Fibroblast of the conjunctiva (primary cell): ENCODE measurements at places on chromosomes 3 and 15.
A peak's percentile ranks its signal among the peaks of the same experiment; 100 is the strongest.

GRCh38 chr15:72197460-72198355 is at the start of gene GRAMD2A:
Gene GRAMD2A (minus strand): TSS chr15:72197787.
- DNase-seq: no peak

DNA sequence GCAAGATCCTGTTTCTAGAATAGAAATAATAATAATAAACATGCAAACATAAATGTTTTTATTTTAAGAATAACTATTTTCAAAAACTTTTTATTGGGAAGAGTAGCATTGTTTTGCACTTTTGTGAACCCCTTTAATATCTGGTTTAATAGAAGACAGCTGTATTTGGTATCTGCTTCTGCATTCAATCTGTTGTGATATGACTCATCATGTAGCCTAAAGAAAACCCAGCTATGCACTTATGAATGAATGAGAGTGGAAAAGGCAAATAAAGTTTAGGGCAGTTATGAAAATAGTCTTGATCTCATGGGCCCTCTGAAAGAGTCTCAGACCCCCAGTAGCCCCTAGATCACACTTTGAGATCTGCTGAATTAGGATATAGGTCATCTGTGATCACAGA is 100.4 kb upstream of the PPP2R3A start:
- no peak for DNase-seq

GRCh38 chr3:185060655-185061054 is 92.2 kb downstream of the C3orf70 start:
- no peak for DNase-seq

GRCh38 chr3:59772416-59773408 is 722.9 kb upstream of the CFAP20DC start:
- DNase-seq: no peak

- peak; percentile 81 for DNase-seq
Observed at GRCh38 chr3:4426782-4427344, 40.2 kb downstream of the SUMF1 start.

GRCh38 chr15:37693926-37694325 is 240.5 kb upstream of the TMCO5A start:
- no peak for DNase-seq

DNA sequence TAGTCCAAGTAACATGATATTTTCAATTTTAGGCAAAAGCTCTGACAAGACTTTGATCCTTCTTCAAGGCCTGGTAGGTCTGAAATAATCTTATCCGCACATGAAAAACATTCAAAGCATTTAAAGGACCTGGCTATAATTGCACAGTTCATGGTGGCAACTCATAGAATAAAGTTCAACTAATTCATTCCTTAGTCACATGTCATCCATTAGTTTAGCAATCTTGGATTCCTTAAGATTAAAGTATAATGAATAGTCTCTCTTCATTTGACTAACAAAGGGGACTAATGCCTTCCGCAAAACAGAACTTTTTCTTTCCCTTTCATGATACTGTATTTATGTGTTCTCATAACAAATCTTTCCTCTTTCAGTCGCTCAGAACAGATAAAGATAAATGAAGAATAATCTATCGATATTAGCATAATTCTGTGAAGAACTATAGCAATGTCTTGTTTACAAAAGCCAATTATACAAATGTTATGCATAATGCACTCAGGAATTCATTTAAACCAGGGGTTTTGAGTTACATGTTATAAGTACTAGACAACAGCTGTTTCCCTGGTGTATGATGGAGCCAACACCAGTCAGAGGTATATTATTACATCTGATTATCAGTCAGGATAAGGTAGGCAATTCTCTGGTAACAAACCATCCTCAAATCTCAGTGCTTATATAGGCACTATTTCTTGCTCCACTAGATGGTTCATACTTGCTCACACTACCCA is 172.5 kb downstream of the POTEB3 start:
- DNase-seq: no peak

DNA sequence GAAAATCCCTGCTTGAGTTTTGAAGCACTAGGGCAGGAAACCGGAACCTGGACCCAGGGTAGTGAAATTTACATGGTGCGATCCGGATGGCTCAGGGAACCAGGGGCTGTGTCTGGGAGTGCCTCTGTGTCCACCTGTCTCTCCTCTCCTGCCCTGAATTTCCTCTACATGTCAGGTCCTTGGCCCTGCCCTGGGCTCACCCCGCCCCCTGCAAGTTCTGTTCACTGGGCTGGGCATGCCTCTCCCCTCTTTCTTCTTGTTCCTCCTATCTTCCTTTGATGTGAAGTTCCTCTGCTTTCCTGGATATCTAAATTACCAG is 435.9 kb upstream of the RBMS3 start:
- no peak for DNase-seq

GRCh38 chr15:94234300-94234699 is 2.9 kb downstream of the MCTP2 start:
- DNase-seq: no peak

GRCh38 chr15:68589053-68589452 is 10.3 kb downstream of the CORO2B start:
- no peak for DNase-seq

DNA sequence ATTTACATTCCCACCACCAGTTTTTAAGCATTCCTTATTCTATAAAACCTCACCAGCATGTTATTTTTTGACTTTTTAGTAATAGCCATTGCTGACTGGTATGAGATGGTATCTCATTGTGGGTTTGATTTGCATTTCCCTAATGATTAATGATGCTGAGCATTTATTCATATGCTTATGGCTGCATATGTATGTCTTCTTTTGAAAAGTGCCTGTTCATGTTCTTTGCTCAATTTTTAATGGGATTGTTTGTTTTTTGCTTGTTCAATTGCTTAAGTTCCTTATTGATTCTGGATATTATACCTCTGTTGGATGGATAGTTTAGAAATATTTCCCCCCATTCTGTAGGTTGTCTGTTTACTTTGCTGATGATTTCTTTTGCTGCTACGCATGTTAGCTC is 16.1 kb downstream of the TBC1D5 start:
- no peak for DNase-seq

DNA sequence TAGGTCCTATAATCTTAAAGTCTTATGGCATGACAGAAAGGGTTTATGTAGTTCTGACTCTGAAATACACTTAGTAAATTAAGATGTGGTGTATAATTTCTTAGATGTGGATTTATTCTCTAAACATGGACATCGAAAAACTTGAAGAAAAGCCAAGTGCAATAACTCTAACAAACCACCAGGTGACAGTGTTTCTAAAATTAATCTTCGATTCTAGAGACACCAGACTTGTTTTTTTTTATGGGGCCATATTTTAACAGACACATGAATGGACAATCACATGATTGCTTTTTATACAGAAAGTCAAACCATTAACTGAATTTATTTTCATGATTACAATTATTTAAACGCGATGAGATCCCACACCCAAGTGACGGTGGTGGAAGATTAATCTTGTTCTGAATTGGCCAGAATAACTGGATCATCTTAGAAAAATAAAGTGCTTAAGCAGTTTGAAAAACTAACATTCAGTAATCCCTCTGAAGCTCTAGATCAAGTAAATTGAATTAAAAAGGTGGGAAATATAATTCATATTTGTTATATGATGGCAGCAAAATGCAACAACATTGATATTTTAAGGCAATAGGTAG is 305.1 kb downstream of the LSAMP start:
- peak; percentile 10 for DNase-seq

GRCh38 chr3:182789371-182789770 is 3.9 kb upstream of the ATP11B start:
- DNase-seq: no peak

DNA sequence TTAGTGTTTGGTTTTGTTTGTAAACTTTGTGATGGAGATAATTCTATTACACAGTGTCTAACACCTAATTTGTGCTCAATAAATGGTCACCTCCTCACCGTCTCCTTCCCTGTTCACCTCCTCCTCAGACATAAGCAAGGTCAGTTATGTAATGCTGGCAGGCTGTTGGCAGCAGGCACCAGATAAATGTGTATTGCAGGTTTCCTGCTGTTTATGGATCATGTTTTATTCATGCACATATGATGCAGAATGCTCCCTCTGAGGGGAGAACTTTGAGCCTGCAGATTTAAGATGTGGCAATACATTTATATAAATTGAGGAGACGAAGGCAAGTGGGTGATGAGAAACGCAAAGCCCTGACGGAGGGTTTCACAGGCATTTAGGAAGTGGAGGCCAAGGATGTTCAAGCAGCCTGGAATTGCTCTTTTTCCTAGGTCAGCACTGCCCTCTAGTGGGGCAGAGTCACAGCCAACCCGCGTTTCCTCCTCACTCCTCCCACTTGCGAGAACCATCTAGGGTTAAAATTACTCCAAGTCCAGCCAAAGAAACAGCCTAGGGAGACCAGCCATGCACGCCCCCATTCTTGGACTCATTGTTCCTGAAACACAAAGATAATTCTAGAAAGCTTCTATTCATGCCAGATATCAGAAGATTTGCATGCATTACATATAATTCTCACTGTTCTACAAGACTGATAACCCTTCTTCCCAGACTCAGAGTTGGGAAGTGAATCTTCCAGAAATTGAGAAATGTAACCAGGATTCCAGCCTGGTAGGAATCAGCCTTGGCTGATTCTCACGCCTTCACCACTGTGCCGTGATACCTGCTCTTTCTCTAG is 228.7 kb downstream of the SLCO3A1 start:
- peak; percentile 63 for DNase-seq

- no peak for DNase-seq
Observed at GRCh38 chr3:120172070-120172469, 77.8 kb upstream of the GSK3B start.

DNA sequence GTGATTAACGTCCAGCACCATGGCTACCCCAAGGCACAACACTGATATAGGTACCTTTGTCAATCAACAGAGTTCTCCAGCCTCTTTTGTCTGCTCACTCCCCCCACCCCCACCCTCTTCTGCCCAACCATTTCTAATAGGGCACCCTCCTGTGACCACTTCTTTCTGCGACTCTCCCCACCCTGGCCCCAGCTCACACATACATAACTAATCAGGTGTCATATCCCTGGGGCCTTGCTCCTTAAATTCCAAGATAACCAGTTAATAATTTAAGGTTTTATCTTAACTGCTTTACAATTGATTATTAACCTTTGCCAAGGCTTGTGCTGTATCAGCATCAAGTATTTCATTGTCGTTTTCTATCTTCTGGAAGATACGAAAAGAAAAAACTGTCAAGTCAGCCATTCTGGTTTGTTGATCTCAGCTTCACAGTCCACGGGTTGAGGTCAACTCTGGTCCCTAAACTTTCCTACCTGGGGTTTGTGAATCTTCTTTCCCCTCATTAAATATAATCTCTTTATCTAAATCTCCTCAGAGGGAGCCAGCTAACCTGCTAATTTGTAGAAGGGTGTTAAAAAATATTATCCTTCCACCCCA is 27.3 kb upstream of the SLC28A2 start:
- DNase-seq: no peak

DNA sequence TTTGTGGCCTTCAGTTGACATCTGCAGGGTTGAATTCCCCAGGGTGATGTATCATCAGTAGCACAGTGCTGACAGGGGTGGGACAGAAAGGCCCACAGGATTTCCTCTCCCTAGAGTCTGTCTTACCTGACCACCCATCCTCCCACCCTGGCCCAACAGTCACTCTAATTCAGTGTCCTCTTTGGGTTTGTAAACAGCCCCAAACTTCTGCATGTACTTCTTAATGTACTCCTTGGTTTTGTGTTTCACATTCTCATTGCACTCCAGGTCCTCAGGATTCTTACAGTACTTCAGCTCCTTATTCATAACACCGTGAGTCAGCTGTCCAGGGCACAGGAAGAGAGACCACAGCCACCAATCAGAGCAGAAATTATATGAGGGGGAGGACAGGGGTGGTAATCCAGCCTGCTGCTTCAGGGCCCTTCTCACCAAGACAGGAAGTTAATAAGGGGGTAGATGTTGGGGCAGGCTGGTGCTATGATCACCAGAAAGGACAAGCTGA is 37.5 kb downstream of the NBEAL2 start:
- DNase-seq: no peak

GRCh38 chr3:28386049-28386448 is 37.4 kb upstream of the AZI2 start:
- DNase-seq: no peak

DNA sequence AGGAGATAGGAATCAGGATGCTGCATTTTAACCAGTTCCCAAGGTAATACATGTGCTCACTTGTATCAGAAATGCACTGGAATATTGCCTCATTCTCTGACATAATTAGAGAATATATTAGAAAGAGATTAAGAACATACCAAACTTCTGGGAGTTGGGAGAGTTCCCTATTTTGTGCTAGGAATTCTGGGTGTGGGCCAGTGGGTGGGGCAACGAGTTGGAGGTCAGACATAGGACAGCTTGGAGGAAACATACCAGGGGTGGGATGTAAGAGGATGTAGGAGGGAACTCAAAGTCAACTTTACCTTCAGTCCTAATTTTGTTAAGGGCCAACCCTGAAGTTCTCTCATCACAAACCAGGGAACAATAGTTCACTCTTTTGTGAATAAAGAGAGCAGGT is 83.6 kb downstream of the SLC7A14 start:
- no peak for DNase-seq

DNA sequence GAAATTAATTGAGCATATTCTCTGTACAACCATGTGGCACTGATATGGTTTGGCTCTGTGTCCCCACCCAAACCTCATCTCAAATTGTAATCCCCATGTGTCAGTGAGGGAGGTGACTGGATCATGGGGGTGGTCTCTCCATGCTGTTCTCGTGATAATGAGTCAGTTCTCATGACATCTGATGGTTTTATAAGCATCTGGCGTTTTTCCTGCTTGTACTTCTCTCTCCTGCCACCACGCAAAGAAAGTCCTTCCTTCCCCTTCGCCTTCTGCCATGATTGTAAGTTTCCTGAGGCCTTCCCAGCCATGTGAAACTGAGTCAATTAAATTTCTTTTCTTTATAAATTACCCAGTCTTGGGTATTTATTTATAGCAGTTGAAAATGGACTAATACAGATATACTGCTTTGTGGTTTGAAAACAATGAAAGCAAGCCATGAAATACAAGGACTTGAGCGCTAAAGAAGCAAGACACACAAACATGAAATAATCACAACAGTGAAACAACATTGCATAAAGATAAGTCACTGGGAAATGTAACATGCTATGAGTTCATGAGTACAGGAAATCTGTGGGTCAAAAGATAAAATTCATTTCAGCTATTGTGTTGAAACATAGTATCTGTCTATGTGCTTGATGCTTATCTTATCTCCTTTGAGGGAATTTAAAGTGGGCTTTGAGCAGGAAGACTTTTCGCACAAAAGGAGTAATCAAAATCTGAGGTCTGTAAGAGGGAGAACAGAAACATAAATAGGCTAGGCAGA is 288.7 kb downstream of the GBE1 start:
- no peak for DNase-seq

- DNase-seq: no peak
Observed at GRCh38 chr3:68874551-68875348, 57.6 kb downstream of the TAFA4 start.

DNA sequence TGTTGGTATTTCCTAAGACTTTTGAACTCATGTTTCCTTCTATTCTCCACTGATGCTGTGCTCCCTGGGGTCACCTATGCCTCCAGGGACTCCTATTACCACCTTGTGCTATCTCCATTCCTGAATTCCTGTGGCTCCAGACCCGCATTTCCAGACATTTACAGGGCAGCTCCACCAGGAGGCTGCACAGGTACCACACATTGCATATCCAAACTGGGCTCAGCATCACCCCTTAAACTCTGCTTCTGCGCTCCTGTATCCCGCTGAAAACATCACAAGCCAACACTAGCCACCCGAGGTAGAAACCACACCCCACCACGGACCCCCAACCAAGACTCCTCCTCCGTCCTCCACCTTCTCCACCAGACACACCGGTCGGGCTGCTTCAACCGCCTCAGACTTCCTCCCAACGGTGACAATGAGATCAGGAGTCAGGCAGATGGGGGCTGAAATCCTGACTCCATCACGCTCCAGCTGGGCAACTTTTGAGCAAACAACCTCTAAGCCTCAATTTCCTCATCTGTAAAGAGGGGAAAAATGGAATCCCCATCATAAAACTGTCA is 10.4 kb downstream of the TNK2 start:
- no peak for DNase-seq

GRCh38 chr3:194195611-194196010 is 59.7 kb downstream of the HES1 start:
- DNase-seq: no peak
